MG63 (cell line): ENCODE measurements at places on chromosomes 1 and 21. TPM values are rescaled to one million over a fixed set of nuclear protein-coding genes. Genes with fewer than 3 reads are reported as not detected.

- no peak for DNase-seq
Observed at GRCh38 chr1:32728413-32729077, 26.0 kb upstream of the SYNC start.

- no peak for DNase-seq
Observed at GRCh38 chr21:26332867-26333266, 162.3 kb upstream of the APP start.

GRCh38 chr1:189673217-189673616 lies 804.4 kb downstream of the BRINP3 start:
- DNase-seq: no peak

- DNase-seq: no peak
Observed at GRCh38 chr1:219177363-219177762, 3.7 kb downstream of the LYPLAL1 start.

DNA sequence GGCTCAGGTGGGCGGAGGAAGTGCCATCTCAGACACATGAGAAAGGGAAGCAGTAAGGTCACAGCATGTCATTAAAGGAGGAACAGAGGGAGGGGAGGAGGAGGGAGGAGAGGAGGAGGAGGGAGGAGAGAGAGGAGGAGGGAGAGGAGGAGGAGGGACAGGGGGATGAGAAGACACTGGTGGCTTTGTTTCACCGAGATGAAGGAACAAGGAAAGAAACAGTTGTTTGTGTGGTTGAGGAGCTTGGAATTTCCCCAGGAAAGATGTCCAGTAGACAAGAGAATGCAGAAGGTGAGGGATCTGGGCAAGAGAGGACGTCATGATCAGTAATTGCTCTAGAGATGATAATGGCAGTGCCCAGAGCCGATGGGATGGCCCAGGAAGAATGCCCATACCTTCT lies 97.7 kb downstream of the AJAP1 start:
- no peak for DNase-seq

- DNase-seq: peak; percentile 9
Observed at GRCh38 chr21:36004441-36004840, 55.9 kb downstream of the SETD4 start.

DNA sequence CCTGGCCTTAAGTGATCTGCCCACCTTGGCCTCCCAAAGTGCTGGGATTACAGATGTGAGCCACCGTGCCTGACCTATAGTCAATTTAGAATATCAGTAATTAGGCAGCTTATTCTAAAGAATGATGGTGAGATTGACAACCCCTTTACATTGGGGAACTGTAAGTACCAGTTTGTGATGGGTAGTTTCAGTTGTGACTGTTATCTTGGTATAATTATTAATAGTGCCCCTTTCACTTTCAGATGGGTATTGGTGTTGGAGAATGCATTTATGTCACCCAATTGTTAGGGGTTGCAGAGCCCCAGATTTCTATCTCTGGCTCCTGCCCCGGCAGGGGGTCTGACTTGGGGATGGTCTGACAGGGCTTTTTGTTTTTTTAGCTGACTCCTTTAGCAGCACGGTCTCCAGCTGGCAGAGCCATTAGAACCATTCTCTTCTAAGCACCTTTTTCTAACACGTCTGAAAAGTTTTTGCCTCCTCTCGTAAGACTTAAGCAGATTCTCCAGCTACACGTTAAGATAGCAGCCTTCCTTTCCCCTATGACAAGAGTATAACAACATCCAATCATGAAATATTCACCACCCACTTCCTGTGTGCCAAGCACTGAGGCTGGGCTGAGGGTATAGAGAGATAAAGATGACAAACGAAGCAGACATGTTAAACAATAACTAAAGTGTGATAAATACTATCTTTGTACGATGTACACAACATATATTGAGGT lies 157.8 kb downstream of the SDCCAG8 start:
- no peak for DNase-seq

DNA sequence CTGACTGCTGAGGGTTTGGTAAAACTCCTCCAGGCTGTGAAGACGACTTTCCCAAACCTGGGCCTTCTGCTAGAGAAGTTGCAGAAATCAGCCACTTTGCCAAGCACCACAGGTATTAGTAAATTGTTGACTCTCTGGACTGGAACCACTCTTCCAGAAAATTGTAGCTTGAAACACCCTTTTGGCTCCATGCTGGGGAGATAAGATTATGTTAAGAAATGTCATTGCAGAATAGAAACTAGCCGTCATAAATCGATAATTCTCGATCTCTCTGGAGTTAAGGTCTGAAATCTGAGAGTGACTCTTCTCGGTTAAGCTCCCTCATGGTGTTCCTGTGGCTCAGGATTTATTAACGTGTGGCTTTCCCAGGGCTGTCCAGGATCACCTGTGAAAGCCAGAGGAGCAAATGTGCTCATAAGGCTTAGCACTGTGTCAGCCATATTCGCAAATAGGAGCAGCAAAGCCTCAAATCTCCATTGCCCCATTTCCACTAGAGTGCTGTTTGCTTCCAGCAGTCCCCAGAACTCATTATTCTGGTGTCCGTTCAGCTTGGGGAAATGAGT lies 54.6 kb downstream of the ZBTB40 start:
- DNase-seq: no peak

DNA sequence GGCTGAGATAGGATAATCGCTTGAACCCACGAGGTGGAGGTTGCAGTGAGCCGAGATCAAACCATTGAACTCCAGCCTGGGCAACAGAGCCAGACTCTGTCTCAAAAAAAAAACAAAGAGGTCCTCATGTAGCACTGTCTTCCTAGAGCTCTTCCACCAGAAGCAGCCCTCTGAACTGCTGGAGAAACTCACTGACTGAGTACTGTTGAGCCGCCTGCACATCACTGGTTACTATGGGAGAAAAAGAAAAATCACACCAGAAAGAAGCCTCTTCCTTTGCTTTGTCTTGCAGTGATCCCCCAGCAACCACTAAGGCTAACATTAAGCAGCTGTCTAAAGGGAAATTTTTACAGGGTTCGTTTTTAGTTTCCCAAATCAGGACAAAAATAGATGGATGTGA lies 112.9 kb upstream of the LYPLAL1 start:
- DNase-seq: no peak

The SLAMF8 gene
- total RNA-seq: not detected in 2 replicates

The MLLT11 gene
- total RNA-seq: 6.8 and 11.5 TPM in 2 replicates
